ENCODE measurements at places on chromosomes 2 and 18.
A peak's percentile ranks its signal among the peaks of the same experiment; 100 is the strongest.

- no peak for DNase-seq
Measured at GRCh38 chr18:62258093-62258492, 67.0 kb upstream of the TNFRSF11A start.

DNA sequence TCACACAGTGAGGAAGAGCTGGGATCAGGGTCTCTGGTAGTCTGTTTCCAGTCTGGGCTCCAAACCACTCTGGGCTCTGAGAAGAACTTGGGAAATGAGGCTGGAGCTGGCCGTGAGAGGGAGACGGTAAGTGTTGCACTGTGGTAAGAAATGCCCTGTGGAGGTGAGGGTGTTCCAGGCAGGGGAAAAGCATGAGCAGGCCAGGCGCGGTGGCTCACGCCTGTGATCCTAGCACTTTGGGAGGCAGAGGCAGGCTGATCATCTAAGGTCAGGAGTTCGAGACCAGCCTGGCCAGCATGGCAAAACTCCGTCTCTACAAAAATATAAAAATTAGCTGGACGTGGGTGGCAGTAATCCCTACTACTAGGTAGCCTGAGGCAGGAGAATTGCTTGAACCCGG lies 14.3 kb upstream of the DES start:
- DNase-seq, result no peak

- no peak for DNase-seq
Measured at GRCh38 chr18:79952996-79953559, 1.6 kb upstream of the SLC66A2 start.

DNA sequence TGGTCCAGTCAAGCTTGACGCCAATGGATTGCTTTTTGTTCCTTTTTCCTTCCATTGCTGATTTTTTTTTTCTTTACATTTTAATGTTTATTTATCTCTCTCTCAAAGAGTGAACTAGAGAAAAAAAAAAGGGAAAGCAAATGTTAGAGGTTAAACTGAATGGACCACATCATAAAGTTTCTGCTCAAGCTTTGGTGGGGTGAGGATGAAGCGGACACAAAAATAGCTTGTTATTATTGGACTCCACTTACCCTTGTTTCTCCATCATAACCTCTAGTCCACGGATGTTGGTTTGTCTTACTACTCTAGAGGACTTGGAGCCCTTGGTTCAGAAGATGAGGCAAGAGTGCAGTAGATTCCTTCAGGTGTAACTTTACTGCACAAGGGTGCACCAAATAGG lies 27.6 kb upstream of the CERS6 start:
- no peak for DNase-seq

DNA sequence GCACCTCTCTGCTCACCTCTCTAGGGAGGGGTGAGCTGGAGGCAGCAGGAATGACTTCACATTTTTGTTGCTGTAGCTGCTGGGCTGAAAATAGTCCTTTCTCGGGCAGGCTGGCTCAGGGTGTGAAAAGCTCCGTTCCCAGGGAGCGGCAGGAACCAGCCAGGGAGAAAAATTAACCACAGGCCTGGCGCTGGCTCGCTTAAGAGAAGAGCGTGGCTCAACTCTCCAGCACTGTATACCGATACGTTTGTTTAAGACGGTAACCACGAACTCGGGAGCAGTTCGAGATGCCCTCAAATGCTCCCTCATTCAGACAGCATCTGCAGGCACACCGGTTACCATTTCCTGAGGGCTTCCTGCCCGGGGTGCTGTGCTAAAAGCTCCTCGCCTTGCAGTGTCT lies 129.6 kb downstream of the CELF4 start:
- DNase-seq, result no peak

DNA sequence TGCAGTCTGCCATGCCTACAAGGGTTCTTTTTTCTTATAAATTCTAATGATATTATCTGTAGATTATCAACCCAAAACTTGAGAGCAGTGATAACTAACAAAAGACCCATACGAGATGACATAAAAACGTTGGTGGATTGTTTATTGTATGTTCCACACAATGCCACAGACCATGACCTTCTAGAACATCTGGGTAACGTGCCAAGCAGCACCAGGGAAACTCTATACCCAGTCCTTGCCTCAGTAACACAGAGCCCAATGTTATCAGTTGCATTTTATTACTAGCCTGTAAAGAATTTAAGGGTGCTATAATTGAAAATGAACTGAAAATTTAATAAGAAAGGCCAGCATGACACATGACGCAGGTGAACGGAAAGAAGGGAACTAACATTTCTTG lies 99.1 kb upstream of the UGP2 start:
- no peak for DNase-seq

DNA sequence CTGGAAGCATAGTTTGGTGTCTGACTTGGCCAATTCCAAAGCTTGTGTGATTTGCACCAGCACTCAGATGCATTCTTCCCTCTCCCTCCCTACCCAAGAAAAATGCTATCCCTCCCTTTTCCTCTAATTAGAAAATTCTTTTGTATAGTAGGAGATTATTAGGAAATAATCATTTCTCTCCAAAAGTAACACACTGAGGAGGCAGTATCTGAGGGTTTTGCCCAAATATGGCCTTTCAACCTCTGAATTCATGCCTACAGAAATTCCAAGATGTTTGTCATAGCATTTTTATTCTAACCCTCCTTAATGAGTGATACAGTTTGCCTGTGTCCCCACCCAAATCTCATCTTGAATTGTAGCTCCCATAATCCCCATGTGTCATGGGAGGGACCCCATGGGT lies 5.0 kb upstream of the TMEM18 start:
- DNase-seq, result no peak

DNA sequence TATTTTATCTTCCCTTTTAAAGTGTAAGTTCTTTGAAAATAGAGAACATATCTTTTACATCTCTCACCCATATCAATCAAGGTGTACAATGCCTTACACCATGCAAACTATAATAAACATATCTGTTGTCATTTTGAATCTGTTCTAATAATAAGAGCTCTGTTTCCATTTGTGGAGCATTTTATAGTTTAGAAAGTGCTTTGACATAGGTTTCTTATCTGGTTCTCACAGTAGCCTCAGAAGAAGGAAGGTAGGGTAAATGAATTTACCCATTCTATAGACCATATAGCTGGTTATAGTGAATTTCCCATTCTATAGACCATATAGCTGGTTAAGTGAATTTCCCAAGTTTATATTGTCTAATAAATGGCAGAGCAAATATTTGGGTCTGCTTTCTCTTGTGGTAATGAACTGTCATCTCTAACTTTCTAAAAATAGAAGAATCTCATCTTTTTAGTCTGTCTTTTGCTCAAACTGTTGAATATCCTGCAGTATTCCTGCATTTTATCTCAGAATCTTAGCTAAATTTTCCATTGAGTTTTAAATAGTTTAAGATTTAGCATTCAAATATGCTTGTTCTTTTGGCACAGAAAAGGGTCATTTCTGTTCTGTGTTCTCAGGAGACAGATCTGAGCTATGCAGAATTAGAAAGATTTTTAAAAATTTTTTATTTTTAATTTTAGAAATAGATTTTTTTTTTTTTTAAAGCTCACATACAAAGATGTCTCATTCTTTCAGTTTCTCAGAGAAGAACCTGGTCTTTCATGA lies 80.7 kb upstream of the STON1 start:
- no peak for DNase-seq

- no peak for DNase-seq
Measured at GRCh38 chr2:71906357-71906973, 241.2 kb downstream of the CYP26B1 start.

GRCh38 chr2:38905251-38905650 lies 15.6 kb downstream of the ARHGEF33 start:
- no peak for DNase-seq

- no peak for DNase-seq
Measured at GRCh38 chr2:84492571-84492970, 23.7 kb upstream of the DNAH6 start.

- DNase-seq, result peak; percentile 2
Measured at GRCh38 chr2:68282811-68283418, 30.6 kb upstream of the PPP3R1 start.

GRCh38 chr2:142033393-142033792 lies 97.4 kb downstream of the LRP1B start:
- DNase-seq, result no peak

DNA sequence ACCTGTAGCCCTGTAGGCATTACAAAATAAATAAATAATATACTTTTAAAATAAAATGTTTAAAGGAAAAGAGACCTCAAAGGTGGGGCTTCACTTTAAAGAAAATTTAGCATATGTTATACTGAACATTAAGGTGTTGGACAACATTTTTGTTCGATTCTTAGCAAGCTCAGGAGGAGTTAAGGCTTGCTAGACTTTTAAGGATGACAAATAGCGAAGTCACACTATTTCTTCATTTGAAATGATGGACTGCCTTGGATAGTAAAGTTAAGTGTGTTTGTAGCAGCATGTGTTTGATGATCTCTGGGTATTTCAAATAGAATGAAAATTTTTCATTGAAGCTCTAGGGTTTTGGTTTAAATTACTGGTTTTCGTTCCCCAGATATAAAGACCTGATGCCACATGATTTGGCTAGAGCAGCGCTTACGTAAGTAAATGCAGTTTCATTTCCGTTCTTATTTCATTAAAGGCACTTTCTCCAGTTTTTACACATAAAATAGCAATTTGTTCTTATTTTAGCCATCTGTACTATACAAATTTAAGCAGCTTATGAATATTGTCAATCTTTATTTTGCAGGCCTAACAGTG lies 24.9 kb downstream of the HADHB start:
- no peak for DNase-seq

DNA sequence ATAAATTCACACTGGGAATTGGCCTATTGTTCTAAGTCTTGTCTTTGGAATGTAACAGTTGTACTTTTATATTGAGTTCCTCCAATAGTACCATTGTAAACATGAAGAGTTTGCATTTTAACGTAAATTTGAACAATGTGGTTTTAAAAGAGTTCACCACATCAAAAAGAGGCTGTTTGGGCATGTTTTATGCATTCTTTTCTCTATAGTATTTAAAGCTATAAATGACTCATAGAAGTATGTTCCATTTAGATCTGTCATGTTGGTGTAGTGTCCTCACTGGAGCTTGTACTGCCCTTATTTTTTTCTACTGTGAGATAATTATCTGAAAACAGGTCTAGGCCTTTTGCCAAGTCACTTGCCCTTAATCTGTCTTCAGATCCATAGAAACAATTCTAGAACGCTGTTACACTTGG lies 141.9 kb downstream of the RHBDD1 start:
- DNase-seq, result no peak

GRCh38 chr2:207567671-207568070 lies 37.9 kb downstream of the CREB1 start:
- DNase-seq, result no peak

DNA sequence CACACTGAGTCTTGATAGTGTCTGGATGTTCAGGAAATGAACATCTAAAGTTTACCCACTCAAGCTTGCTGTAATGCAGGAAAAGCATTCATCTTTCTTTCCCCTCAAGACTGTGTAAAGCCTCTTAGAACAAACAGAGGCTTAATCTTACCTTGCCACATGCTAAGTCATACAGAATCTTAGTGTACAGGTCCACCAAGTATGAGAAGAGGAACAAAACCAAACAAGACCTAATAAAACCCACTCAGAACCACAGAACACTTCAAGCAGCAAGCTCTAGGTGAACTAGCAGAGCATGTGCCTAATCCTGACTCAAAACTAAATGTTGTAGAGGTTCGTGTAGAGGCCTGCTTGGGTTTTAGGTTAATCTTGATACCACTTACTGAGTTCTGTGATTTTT lies 97.6 kb downstream of the SPTBN1 start:
- DNase-seq, result no peak

DNA sequence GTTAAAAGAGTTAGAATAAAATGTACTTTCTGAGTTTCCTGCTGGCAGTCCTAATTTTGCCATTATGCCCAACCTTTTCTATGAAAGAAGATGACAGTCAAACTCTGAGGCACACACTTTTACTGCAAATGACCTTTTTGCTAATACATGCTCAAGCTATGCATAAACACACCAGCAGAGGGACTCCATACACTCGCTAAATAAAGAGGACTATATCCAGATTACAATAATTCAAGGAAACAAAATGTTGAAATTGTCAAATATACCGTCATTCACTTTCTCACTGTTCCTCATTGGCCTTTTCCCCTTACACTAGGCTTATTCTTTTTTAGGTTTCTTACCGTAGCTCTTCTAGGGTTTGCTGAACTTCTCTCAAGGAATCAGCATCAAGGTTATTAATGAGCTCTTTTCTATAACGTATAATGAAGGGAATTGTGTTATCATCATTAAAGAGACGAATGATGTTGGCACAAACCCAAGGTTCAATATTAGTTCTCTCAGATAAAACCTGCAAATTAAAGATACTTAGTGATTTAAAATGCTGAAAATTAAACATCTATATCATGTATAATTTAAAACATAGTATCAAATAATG lies 25.7 kb downstream of the SRBD1 start:
- no peak for DNase-seq

GRCh38 chr2:68218343-68218901 lies 33.9 kb downstream of the PPP3R1 start:
- no peak for DNase-seq

- no peak for DNase-seq
Measured at GRCh38 chr18:63433334-63433866, 11.1 kb upstream of the VPS4B start.

GRCh38 chr18:73793386-73793785 lies 354.2 kb downstream of the FBXO15 start:
- DNase-seq, result no peak

- DNase-seq, result no peak
Measured at GRCh38 chr2:179584760-179585159, 276.7 kb downstream of the ZNF385B start.

DNA sequence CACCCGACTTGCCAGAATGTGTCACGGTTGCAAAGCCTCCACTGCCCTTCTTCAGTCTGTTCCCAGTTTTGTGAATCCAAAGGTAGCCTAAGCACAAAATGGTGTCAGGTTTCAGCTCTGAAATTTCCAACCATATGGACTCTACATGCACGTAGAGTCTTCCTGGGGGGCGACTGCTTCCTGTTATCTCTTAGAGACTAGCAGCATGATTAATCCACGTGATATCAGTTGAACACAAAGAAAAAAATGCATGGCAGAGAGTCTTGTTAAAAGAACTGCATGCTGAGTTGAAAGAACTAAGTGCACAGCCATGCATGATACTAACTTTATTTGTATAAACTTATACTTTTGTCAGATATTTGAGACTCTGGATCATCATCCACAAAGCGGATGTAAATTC lies 404.4 kb downstream of the SOCS6 start:
- no peak for DNase-seq

- no peak for DNase-seq
Measured at GRCh38 chr2:100013892-100014677, 128.3 kb downstream of the AFF3 start.

- no peak for DNase-seq
Measured at GRCh38 chr18:8005870-8006569, 438.9 kb downstream of the PTPRM start.

DNA sequence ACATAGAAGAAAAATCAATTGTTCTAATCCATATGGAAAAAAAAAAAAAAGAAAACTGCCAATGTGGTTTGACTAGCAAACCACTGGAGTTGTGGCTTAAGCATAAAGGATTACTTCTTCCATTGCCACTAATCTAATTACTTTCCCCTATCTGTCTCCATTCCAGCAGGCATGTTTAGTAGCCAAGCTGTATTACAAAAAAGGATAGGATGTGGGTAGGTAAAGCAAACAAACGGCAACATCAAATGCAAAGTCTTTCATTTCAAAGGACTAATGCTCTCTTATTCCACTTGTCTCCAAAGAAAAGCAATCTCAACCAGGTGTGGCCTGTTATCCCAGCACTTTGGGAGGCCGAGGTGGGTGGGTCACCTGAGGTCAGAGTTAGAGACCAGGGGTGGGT lies 36.5 kb downstream of the SLC8A1 start:
- no peak for DNase-seq

- no peak for DNase-seq
Measured at GRCh38 chr18:24103320-24104021, 35.4 kb upstream of the CABYR start.

GRCh38 chr18:35121531-35121930 lies 80.3 kb downstream of the MAPRE2 start:
- no peak for DNase-seq

GRCh38 chr2:225494100-225494459 lies 94.6 kb downstream of the NYAP2 start:
- no peak for DNase-seq

Data from activated CD4-positive, alpha-beta T cell treated with anti-CD3 and anti-CD28 coated beads for 4 hours (primary cell).